Mammary epithelial cell (primary cell): ENCODE measurements at places on chromosomes 7 and 10. TPM values are rescaled to one million over a fixed set of nuclear protein-coding genes. Genes with fewer than 3 reads are reported as not detected.

C10orf105 gene
- not detected for polyA plus RNA-seq

GRCh38 chr7:139541600-139542307 lies 18.3 kb downstream of the CLEC2L start:
- DNase-seq = no peak

MPP7 gene
- 3.5 TPM for polyA plus RNA-seq

TMEM26 gene
- not detected for polyA plus RNA-seq

RASSF4 gene
- 3.4 TPM for polyA plus RNA-seq
